Left cardiac atrium (tissue), 4 donors: ENCODE measurements at places on chromosomes 3 and 15.

DNA sequence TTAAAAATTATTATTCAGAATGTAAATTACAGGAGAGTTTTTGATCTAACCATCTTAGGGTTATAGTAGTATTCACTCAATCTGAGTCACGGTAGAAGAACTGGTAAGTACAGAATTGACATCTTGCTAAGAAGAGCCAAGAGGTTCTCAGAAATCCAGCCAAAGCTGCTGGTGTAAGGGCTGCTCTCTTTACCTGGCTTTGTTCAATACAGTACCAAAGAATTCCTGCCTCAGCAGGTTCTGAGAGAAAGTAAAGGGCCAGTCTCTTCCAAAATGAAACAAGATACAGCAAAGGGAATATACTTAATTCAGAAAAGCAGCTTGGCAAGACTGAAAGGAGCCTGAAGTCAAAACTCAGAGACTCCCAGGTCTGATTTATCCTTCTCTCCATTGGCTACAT is 193.1 kb downstream of the TNIK start:
- DNase-seq: no peak

DNA sequence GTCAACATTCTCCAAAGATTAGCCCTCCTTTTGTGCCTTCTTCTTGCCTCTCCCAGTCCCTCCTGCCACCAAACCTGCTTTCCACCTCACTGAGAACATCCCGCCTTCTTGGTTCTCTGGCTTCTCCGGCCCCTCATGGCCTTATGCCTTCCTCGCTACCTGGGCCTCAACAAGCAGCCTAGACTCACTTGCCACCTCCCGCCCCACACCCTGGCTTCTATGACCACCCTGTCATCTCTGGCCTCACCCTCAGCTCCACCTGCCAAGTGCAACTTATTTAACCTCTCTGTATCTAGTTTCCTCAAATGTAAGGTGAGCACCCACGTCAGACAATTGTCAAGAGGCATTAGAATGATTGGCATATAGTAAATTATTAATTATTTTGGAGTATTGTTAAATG is 68.8 kb upstream of the MEX3B start:
- DNase-seq: no peak

- no peak for DNase-seq
Measured at GRCh38 chr3:178112134-178112533, 424.1 kb upstream of the KCNMB2 start.

DNA sequence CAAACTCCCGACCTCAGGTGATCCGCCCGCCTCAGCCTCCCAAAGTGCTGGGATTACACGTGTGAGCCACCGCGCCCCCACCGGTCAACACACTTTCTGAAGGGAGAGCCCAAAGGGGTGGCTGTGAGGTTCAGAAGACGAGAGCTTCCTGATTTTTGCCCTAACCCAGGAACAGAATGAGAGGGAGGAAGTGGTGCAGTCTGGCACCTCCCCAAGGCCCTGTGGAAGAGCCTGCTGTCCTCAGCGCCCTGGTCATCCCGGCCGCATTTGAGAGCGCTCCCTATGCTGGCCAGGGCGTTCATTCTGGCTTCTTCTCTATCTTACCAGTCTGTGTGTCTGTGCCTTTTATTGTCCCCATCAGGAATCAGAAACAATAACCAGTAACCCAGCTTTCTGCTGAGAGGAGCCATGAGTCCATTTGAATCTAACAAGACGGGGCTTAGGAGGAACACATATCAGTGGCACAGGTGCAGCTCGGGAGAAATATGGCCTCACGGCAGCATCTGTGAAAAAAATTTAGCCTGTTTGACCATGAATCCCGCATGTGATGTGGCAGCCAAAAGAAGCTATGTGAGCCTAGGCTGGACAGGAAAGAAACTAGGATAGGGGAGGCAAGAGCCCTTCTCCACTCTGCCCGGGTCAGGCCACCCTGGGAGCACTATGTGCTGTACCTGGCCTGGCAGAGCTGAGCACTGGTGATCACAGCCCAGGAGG is 12.9 kb downstream of the BDH1 start:
- peak; percentile 40 for DNase-seq

- no peak for DNase-seq
Measured at GRCh38 chr3:188174317-188175044, 20.5 kb downstream of the LPP start.

DNA sequence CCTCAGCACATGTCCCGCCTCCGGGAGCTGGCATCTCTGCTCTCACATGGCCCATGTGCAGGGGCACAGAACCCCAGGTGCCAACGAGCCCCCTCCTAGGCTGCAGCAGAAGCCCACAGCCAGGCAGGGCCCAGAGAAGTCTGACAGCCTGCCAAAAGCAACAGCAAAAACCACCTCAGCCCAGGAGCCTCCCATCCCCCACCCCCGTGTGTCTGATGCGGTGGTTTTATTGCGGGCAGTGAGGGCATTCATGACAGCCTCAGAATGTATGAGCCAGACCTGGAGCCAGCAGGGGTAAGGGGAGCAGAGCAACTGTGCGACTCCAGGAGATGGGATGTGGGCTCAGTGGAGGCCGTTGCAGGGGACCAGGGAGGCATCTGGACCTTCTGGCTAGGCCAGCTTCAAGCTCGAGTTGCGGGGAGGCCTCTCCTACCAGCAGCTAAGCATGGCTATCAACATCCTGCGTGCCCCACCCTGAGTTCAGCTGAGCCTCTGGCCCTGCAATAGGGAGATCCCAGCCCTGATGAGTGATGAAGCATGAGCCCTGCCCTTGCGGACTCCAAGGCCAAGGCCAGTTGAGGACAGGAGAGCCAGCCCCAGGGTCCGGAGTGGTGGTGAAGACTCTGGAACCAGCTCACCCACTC is 52.5 kb downstream of the CYP11A1 start:
- no peak for DNase-seq

DNA sequence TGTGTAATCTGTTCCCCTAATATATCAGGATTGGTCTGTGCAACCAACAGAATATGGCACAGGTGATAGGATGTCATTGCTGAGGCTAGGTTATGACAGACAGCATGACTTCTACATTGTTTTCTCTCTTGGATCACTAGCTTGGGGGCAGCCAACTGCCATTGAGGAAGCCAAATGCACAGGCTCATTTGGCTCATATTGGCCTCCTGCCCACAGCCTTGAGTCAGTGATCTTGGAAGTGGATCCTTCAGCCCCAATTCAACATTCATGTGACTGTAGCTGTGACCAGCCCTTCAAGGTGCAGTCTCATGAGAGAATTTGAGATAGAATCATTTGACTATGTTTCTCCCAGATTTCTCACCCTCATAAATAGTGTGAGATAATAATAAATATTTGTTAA is 675.6 kb downstream of the GRM7 start:
- DNase-seq: peak; percentile 33

DNA sequence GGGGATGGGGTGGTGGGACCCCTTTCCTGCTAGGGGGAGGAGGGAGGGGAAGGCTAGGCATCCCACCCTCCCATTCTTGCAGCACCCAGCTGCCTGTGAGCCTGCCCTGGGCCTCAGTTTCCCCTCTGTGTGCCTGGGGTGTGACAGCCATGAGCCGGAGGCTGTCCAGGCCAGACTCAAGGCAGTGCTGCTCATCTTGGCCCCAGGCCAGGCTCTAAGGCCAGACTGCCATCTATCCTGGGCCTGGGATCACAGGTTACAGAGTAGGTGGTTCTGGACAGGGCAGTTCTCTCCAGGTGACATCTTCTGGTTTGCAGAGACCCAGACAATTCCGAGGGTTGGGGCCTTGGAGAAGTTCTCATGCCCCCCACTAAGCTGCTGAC is 3.3 kb upstream of the VILL start:
- no peak for DNase-seq

- no peak for DNase-seq
Measured at GRCh38 chr3:79586232-79586631, 181.6 kb downstream of the ROBO1 start.
